ENCODE measurements at places on chromosomes 11 and 22. TPM values are rescaled to one million over a fixed set of nuclear protein-coding genes. Genes with fewer than 3 reads are reported as not detected.

- DNase-seq, result no peak
Measured at GRCh38 chr11:130612291-130612851, 163.9 kb downstream of the ADAMTS15 start.

DNA sequence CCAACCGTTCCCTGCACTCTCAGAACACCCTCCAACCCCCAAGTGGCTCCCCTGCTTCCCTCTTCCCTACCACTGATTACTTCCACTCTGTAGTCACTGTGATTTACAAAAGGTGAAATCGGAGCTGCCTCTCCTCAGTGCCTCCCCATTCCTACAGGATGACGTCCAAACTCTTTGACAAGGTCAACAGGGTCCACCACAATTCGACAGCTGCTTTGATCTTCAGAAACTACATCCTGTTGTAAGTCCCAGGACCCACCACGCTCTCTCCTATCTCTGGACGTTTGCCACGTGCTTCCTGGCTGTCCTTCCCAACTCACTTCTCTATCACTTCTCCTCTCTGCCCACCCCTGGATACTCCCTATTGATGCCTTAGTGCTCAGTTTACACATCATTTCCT, 85.0 kb upstream of the EIF3D start:
- no peak for DNase-seq

- no peak for DNase-seq
Measured at GRCh38 chr11:87256694-87257340, 219.1 kb downstream of the TMEM135 start.

- no peak for DNase-seq
Measured at GRCh38 chr11:33310720-33311500, 53.7 kb downstream of the HIPK3 start.

The MUC5AC gene
- not detected for polyA plus RNA-seq

The C22orf31 gene
- not detected for polyA plus RNA-seq

Data from naive B cell (primary cell).